Mammary epithelial cell (primary cell): ENCODE measurements at places on chromosomes 4 and X.

DNA sequence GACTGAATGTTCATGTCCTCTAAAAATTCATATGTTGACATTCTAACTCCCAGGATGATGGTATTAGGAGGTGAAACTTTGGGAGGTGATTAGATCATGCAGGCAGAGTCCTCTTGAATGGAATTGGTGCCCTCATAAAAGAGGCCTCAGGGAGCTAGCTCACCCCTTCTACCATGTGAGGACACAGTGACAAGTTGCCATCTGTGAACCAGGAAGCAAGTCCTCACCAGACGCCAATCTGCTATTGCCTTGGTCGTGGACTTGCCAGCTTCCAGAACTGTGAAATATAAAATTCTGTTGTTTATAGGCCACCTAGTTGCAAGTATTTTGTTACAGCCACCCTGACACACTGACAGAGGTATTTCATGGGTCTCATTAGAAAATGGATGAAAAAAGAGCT, 28.5 kb upstream of the LONRF3 start:
- DNase-seq: no peak

- peak; percentile 52 for DNase-seq
Observed at GRCh38 chrX:107731831-107732502, 43.6 kb downstream of the TSC22D3 start.

DNA sequence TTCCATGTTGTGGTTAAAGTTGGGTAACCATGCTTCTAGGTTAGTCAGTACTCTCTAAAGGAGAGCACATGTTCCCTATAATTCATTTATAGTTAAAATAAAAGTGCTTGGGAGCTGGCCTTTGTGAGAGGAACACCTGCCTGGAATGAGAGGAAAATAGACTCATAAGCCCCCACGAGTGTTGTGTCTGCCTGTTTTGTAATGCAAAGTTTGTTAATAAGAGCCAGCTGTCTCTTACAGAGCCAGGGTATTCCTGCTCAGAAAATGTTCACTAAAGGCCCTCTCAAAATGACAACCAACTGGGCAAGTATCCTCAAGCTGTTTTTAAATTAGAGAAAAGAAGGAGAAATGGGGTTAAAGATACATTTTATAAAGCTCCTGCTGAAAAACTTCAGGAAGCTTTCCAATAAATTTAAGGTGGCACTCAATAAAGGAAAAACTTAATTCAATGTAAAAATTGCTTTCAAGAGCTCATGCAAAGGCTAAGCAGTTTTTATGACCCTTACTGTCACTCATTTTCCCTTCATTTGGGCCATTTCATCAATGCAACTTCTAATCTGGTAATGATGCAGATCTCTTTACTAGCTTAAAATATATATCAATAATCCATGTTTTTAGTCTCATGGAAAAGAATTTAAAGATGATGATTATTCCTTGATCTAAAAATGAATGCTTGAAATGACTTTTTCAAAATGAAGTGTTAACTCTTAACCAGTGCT, 793.6 kb downstream of the STPG2 start:
- DNase-seq: no peak

DNA sequence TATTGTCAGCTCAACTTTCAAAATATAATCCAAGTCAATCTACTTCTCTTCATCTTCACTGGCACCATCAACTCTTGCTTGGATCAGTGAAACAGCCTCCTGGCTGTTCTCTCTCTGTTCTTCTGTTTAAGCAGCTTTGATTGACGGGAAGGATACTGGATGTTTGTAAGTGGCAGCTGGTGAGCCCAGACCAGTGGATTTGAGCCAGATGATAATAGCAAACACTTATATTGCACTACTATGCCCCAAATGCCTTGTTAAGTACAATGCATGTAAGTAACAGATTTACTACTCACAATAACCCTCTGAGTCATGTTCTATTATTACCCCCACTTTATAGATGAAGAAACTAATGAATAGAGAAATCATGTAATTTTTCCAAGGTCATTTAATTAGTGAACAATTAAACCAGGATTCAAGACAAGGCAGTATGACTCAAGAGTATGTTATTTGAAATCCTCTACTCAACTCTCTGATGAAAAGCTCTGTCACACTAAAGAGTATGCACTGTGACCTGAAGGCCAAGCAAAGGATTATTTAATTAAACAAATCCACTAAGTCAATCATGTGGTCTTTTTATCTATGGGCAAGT, 44.8 kb downstream of the SPANXN3 start:
- DNase-seq: no peak

- peak; percentile 11 for DNase-seq
Observed at GRCh38 chr4:71732706-71733105, 51.2 kb downstream of the GC start.

DNA sequence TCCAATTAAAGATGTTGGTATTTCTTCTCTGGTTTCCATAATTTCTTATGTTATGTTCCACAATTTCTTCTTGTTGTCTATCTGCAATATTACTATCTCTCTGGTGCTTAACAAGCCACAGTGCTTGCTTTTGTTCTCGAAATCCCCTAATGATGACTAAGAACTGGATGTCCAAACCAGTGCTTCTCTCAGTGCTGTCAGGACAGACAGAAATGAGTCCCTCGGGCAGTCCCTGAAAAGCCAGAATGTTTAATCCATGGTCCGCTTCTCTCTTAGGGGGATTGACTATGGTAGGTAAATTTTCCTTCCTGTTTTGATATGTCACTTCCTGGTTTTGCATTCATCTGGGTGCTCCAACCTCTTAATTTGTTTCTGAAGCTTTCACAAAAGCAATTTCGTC, 321.6 kb upstream of the PCDH10 start:
- peak; percentile 3 for DNase-seq

GRCh38 chr4:53364624-53365023, 1.2 kb downstream of the SCFD2 start:
- DNase-seq: no peak

- DNase-seq: no peak
Observed at GRCh38 chrX:6599230-6599860, 64.4 kb upstream of the VCX3A start.

DNA sequence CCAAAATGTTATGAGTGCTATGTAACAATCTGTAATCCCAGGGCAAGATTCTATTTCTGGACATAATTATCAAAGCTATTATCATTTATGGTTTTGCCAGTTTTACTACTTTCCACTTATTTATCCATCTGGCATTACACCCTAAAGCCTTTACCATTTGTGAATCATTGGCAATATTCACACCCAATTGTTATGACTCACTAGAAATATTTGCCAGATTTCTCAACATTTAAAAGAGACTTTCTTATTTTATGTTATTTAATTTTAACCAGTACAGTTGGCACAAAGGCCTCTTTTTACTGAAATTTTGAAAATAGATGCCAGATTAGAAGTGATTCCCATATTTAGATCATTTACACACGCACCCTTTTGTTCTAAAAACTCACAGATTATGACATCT, 242.7 kb upstream of the WDFY3 start:
- peak; percentile 76 for DNase-seq

GRCh38 chr4:163833669-163834068, 339.2 kb downstream of the TMA16 start:
- no peak for DNase-seq

GRCh38 chr4:17797808-17798207, 12.7 kb downstream of the DCAF16 start:
- no peak for DNase-seq

- DNase-seq: no peak
Observed at GRCh38 chrX:132983496-132983895, 25.1 kb upstream of the HS6ST2 start.

GRCh38 chrX:70062961-70063550, 799 bp downstream of the OTUD6A start:
- DNase-seq: no peak

DNA sequence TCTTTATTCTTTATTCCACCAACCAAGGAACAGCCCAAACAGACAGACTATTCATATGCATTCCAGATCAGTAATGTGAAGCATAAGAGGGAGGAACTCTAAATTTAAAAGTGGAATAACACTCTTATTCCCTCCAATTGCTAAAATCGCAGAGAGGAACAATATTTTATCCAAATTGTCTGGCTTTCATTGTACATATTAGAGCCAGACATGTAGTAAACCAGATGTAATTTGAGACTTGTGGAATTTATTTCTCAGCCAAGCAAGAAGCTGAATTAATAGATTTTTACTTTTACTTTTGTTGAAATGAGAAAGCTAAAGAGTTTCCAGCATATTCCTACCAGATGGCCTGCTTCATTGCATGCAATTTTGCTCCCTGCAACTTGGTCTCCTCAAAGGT, 674.6 kb upstream of the SLIT2 start:
- DNase-seq: no peak

DNA sequence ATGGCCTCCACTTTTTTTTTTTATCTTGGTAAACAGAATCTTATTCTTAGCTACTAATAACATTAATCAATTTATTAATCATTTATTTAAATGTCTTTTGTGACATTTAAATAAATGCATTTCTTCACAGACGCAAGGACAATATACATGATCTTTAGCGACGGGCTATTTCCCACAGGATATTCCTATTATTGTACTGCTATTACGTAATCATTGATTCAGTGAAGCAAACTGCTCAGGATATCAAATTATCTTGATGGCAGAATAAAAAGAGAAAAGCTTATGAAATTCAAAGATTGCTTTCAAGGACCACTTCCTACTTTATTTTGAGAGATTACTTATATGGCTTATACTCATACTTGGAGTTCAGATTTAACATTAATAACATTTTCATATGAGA, 114.1 kb downstream of the FAM9B start:
- DNase-seq: no peak

DNA sequence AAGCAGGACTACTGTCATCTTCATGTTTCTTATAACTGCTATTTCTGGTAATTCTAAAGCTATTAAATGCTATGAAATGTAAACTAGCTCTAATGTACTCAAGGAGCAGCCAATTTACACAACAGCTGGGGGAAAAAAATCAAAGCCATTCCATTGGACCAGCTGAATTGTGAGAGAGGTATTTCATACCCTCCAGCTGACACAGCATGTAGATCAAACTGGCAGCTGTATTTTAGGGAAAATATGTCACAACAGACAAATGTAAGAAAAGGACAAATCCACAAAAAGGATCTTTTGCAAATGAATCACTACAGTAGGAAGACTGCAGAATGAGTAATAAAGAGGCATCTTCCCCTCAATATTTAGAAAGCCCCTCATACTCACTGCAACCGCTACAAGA, 65.2 kb upstream of the FAM47B start:
- no peak for DNase-seq

DNA sequence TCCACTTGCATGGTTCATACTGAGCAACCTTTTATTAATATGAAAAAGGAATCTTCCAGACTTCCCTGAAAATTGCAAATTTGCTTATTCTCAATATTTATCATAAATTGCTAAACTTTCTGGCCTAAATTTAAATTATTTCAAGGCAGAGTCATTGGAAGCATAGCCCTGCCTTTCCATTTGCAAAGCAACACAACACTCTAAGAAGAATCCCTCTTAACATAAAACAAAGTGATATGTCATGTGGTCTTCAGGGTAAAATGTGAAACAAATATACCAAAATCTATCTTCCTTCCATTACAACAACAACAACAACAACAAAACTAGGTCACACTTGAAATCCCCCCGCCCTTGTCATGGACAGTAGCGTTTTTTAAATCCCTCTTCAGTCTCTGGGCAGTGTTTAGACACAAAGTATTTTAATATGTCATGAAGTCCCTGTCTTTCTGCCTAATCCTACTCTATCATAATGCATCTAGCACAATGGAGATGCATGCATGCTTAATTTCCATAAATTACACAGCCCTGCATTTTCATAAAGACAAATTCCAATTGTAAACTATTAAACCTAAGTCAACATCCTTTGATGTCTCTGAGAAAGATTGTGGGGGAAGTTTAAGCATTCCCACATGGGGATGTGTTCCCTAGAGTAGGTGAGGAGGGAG, 668.9 kb upstream of the LCORL start:
- DNase-seq: no peak

DNA sequence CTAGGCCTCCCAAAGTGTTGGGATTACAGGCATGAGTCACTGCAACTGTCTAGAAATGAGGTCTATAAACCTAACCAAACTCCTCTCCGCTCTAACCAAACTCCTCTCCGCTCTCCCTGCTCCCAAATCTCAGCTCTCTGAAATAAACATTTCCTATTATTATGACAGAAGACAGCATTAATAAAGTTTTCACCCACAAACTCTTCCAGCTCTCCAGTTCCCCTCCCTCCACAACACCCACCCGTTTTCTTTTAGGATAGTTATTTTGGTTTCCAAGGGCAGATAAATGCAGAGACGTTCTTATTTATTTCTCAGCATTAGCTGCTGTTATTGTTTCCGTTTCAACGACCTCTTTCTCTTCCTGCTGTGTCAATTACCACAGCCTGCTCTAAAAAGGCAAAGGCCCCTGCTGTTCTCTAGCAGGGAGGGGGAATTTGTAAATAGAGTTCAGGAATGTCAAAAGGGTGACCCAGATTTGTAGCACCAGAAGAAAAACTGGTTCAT, 13.3 kb upstream of the SCD5 start:
- DNase-seq: no peak

DNA sequence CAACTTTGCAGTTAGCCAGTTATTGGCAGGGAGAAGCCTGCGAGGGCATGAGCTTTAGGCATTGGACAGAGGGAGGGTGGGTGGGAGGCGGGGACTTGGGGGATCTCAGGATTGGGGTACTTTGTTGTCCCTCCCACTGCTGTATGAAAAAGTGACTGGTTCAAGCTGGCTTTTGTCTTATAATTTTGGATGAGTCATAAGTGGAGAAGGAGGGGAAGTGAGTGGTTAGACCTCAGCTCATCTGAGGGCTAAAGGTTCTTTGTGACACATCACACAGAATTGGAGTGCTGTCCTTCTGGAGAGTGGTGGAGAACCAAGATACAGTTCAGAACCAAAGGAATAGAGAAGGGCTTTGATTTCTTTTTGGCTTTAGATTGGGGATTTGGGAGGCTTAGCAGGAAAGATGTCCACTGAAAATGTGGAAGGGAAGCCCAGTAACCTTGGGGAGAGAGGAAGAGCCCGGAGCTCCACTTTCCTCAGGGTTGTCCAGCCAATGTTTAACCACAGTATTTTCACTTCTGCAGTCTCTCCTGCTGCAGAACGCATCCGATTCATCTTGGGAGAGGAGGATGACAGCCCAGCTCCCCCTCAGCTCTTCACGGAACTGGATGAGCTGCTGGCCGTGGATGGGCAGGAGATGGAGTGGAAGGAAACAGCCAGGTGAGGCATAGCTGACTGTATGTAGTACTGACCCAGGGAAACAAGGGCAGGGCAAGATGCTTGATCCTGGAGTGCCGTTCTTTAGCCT, at the start of gene SLC4A4:
TSS of gene SLC4A4 (plus strand) at position 175 of the 748 bp plus-strand sequence.
- peak; percentile 37 for DNase-seq

DNA sequence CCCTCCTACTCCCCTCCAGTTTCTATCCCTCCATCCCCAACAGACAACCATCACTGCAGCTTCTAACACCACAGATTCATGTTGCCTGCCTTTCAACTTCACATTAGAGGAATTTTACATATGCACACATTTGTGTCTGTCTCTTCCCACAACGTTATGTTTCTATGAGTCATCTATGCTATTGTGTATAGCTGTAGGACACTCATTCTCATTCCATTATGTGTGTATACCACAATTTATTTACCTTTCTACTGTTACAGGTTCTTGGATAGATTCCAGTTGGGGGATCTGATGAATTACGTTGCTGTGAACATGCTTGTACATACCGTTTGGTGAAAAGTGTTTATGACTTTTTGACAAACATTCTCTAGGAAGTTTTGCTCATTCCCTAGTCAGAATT, 58.8 kb upstream of the TRPC3 start:
- peak; percentile 16 for DNase-seq

- DNase-seq: no peak
Observed at GRCh38 chrX:57964975-57965374, 54.7 kb upstream of the ZXDA start.
